ENCODE measurements at places on chromosomes 4 and X.

GRCh38 chr4:139814323-139815015 lies 148.8 kb downstream of the MGST2 start:
- DNase-seq, result peak; percentile 68

- peak; percentile 73 for DNase-seq
Observed at GRCh38 chrX:53287493-53288138, 6.2 kb upstream of the IQSEC2 start.

- DNase-seq, result peak; percentile 74
Observed at GRCh38 chr4:15653864-15654592, 1.1 kb downstream of the FBXL5 start.

DNA sequence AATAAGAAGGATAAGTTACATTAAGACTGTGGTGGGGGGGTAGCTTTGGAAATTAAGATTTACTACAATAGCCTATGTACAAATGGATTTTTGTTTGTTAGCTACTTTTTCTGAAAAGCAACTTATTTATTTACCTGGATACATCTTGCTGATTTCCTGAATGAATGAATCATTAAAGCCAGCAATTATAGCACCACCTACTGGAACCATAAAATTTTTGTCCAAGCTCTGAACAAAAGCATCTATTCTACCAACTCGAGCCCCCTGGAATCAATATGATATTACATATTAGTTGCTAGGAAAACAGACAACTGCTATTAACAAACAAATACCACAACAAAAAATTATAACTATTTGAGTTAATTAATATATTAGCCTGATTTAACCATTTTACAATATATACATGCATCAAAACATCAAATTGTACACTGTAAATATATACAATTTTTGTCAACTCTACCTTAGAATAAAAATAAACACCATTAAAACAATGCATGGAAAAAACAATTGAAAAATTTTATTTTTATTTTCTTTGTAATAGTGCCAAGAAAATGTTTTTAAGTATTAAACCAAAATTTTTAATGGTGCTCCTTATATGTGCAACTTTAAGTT lies 15.3 kb downstream of the SEPSECS start:
- peak; percentile 63 for DNase-seq

DNA sequence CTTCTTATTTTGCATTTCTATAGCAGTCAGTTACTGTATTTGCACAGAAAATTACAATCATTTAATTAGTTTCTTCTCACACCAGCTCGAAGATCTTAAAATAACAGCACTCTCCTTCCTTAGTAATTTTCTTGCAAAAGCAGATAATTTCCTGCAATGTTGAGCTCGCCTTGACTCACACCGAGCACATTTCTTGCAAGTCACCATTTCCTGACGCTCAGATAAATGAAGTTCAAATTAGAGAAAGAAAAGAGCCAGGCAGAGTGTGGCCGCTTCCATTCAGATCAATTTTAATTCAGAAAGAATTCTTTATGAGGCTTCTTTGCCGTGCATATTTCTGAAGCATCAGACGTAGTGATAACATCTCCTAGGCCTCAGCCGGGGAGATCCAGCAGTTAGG lies 10.1 kb downstream of the SORCS2 start:
- DNase-seq, result no peak

- peak; percentile 69 for DNase-seq
Observed at GRCh38 chr4:2858451-2859217, 15.0 kb downstream of the ADD1 start.

GRCh38 chr4:134421734-134422133 lies 220.1 kb upstream of the PABPC4L start:
- DNase-seq, result peak; percentile 25

DNA sequence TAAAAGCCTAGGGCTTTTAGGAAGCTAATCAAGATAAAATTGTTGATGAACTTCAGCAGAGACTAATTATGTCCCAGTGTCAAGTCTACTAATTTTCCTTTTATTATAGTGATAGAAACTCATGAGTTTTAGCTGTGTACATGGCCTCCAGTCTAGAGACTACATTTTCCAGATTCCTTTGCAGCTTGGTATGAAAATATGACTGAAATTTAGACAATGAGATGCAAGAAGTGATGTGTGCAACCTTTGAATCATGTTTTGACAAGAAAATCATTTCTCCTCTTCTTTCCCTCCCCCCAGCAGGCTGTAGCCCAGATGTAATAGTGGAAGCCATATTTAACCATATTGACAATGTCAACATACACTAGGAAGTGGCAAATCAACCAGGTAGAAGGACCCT lies 30.3 kb upstream of the IL13RA2 start:
- no peak for DNase-seq

DNA sequence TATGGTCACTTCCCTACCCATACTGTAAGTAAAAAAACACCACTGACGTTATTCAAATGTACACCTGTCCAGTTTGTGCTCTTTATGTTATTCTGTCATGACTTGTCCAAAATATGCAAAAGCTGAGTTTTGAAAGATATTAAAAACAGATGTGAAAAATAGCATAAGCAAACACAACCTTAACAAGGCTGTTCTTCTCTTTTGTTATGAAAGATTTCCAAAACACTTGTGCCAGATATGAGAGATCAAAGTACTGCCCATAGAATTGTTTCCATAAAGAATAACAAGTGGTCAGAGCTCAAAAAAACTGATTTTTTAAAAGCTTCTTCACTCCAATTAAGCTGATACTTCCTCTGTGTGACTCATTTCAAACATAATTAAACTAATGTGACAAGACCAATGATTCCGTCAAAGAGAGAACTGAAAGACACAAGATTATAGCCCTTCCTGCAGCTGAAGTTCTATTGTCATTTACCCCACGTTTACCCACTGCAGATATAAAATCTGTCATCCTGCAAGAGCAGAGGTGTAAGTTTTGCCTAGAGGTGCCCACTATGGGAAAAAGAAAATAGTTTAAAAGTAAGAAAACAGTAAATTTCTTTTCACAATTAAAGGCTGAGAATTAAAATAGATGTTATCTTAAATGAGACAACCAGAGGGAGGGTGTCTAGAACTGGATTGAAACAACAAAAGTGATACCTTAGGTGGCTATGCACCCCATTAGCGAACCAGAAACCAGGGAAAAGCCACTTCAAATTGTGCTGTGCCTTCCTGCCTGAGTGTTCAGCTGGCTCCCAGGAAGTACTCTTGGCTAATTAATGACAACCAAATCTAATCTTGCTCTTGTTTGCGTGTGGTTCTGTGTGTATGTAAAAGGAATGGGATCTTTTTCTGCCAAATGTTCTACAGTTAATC lies 30.1 kb downstream of the RASSF6 start:
- peak; percentile 31 for DNase-seq

DNA sequence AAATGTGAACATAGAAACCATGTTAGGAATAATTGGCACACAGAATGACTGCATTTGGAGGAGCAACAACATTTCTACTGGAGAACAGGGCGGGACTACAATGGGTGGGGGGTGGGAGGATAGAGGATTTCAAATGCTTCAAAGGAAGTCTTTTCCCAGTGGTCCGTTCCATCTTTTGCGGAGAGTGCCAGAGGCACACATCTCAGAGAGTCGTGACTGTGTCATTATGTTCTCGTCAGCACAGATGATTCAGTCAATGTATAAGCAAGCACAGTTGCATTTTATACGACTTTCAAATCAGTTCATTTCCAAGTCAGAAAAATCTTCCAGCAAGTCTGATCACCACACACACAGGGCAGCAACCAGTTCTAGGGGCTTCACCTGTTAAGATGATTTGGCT lies 22.7 kb upstream of the GPR50 start:
- DNase-seq, result no peak

GRCh38 chr4:8002525-8003309 lies 63.1 kb upstream of the AFAP1 start:
- no peak for DNase-seq

- DNase-seq, result no peak
Observed at GRCh38 chr4:17480210-17480927, 31.5 kb downstream of the QDPR start.

DNA sequence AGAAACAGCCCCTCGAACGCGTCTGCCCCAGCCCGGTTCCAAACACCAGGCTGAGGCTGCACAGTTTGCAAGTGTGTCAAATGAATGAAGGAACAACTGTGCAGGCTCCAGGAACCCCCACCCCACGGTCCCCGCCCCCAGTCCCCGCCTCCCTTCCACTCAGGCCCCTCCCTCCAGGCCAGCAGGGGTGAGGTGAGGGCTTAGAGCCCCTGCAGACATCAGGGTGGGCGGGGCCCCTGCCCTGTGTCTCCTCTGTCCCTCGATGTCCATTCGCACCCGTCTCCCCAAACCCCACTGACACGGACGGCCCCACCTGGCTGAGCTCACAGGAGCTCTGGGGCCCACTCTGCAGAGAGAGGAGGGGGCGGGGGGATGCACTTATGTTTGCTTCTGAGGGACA lies 28.5 kb downstream of the TACC3 start:
- DNase-seq, result no peak

Measured in tongue (tissue), 3 donors.